ENCODE measurements at places on chromosomes 5 and 9.

GRCh38 chr5:174725261-174725990 is 1.0 kb downstream of the MSX2 start:
- DNase-seq: no peak

GRCh38 chr5:95148453-95148852 is 136.4 kb downstream of the MCTP1 start:
- DNase-seq: no peak

DNA sequence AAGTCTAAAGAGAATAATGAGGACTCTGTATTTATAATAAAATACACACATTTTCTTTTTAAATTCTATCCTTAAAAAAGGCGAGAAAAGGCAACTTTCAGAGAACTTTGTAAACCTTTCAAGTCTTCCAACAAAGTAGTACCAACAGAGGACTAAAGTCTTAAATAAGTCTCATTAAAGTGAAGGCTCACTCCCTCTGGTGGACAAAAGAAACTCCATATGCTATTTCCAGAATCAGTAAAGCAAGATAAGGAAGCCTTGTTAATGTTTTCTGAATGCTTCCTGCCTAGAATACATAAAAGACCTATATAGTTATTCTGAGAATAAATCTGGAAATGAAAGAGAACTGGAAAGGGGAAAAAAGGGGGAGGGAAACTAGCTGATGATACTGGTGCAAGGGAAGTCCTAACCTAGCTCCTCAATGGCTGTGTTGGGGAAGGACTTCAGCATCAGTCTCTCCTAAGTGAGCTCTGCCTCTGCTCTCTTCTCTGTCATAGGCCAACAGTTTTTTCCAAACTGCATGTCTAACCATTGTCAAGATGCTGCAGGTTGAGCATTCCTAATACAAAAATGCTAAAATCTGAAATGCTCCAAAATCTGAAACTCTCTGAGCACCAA is 7.2 kb downstream of the HMGCS1 start:
- no peak for DNase-seq

DNA sequence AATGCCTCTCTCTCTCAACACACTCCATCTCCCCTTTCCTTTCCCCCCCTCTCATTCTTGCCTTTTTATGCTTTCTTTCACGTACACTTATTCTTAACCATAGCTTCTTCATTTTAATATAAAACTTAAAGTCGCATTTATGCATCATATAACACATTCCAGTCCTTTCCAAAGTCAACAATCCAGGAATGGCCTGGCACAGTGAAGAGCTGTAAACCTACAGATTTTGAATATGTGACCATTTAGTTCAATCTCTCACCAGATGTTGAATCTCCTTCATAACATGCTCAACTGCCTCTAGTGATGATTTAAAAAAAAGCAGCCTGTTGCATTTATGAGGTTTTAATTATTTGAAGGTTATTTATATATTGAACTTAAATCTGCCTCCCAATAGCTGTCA is 186.2 kb upstream of the GRAMD2B start:
- no peak for DNase-seq

DNA sequence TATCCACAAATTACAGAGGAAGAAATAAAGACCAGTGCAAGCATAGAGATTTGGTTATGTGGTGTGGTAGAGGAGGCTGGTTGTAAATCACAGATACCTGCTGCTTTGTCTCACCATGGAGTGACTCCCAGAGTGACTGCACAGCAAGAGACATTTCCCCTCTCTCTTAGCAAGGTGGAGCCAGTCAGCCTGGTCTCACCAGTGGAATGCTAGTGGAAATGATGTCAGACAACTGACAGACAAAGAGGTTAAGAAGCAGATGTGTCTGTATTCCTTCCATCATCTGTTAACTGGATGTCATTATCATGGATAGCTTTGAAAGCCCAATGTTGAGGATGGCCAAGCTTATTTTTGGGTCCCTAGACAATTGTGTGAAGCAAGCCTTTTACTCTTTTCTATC is 509.4 kb upstream of the SEMA6A start:
- DNase-seq: no peak
